ENCODE measurements at places on chromosomes 4 and X. TPM values are rescaled to one million over a fixed set of nuclear protein-coding genes. Genes with fewer than 3 reads are reported as not detected.

- H3K27me3 ChIP-seq = no peaks in the 10 kb centered on the region
- H3K4me3 ChIP-seq = peak overlapping the region; percentile 25
- H3K4me1 ChIP-seq = peaks cover 1% of the 10 kb centered on the region
- no peaks in the 10 kb centered on the region for H3K36me3 ChIP-seq
These were observed 54.4 kb downstream of the NBDY start for GRCh38 chrX:56783450-56783831.

DNA sequence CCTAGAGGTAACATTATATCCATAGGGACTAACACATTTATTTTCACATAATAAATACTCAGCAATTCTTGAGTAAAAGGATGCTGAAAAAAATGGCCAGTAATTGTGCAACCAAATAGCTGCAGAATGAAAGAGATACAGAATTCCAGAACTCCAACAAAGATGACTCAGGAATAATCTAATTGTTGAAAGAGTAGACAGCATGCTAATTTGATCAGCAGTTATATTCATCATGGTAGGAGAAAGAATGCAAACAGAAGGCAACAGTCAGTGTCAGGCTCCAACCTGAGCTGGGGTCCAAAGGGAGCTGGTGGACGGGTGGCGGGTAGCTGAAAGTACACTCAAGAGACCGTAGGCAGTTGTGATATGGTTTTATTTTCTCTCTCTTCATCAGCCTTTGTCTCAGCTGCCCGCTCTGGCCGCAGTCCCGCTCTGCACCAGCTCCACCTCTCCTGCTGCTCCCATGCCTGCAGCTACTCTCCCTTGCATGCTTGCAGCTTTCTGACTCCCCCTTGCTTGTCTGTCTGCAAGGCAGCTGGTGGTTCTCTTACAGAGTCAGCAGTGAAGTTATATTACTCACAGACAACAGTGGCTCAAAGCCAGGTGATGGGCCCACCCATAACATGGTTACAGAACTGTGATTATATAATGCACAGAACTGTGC lies 1150.1 kb downstream of the STIM2 start:
- no peaks in the 10 kb centered on the region for H3K27me3 ChIP-seq
- H3K36me3 ChIP-seq = no peaks in the 10 kb centered on the region
- H3K27ac ChIP-seq = no peak overlapping the region
- H3K4me1 ChIP-seq = no peaks in the 10 kb centered on the region
- H3K4me3 ChIP-seq = no peak overlapping the region

NXF3 gene
- total RNA-seq = 1.1 TPM

TBL1X gene
- total RNA-seq = 32.0 TPM

GRCh38 chr4:88320780-88321373 lies 36.5 kb upstream of the PPM1K start:
- H3K4me1 ChIP-seq = peaks cover 4% of the 10 kb centered on the region
- H3K27ac ChIP-seq = no peak overlapping the region
- H3K4me3 ChIP-seq = no peak overlapping the region
- DNase-seq = no peak

GRCh38 chr4:127616898-127617297 lies 15.9 kb upstream of the INTU start:
- no peaks in the 10 kb centered on the region for H3K4me1 ChIP-seq
- no peaks in the 10 kb centered on the region for H3K36me3 ChIP-seq
- no peak for DNase-seq
- no peaks in the 10 kb centered on the region for H3K27me3 ChIP-seq
- H3K27ac ChIP-seq = no peak overlapping the region

PAGE4 gene
- not detected for total RNA-seq

- DNase-seq = no peak
- no peaks in the 10 kb centered on the region for H3K36me3 ChIP-seq
- H3K27ac ChIP-seq = no peak overlapping the region
- no peak overlapping the region for H3K4me3 ChIP-seq
- H3K27me3 ChIP-seq = no peaks in the 10 kb centered on the region
These were observed 30.1 kb downstream of the RASSF6 start for GRCh38 chr4:73589887-73590801.

GRCh38 chrX:130084631-130085237 lies 25.6 kb downstream of the ELF4 start:
- H3K27ac ChIP-seq = no peak overlapping the region
- no peaks in the 10 kb centered on the region for H3K27me3 ChIP-seq
- DNase-seq = no peak

SUPT20HL2 gene
- 0.52 TPM for total RNA-seq

TMSB15B gene
- total RNA-seq = 13.1 TPM

DNA sequence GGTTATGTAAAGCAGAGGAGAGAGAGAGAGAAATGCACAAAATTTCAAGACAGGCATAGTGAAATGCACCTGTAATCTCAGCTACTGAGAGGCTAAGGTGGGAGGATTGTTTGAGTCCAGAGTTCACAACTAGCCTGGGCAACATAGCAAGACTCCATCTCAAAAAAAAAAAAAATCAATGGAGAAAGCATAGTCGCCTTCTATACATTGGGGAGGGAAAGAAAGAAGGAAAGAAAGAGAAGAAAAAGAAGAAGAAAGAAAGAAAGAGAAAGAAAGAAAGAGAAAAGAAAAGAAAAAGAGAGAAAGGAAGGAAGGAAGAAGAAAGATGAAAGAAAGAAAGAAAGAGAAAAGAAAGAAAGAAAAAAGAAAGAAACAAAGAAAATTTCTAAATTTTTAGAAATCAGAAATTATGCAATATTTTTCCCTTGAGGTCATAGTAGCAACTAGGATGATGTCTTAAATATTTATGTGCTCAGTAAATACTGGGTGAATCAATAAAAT lies 53.4 kb downstream of the DKK2 start:
- H3K4me3 ChIP-seq = no peak overlapping the region
- DNase-seq = no peak
- no peaks in the 10 kb centered on the region for H3K36me3 ChIP-seq
- no peaks in the 10 kb centered on the region for H3K27me3 ChIP-seq

- no peak overlapping the region for H3K4me3 ChIP-seq
- no peaks in the 10 kb centered on the region for H3K36me3 ChIP-seq
- DNase-seq = no peak
- no peak overlapping the region for H3K27ac ChIP-seq
These were observed 640.8 kb upstream of the INTU start for GRCh38 chr4:126991965-126992364.

DNA sequence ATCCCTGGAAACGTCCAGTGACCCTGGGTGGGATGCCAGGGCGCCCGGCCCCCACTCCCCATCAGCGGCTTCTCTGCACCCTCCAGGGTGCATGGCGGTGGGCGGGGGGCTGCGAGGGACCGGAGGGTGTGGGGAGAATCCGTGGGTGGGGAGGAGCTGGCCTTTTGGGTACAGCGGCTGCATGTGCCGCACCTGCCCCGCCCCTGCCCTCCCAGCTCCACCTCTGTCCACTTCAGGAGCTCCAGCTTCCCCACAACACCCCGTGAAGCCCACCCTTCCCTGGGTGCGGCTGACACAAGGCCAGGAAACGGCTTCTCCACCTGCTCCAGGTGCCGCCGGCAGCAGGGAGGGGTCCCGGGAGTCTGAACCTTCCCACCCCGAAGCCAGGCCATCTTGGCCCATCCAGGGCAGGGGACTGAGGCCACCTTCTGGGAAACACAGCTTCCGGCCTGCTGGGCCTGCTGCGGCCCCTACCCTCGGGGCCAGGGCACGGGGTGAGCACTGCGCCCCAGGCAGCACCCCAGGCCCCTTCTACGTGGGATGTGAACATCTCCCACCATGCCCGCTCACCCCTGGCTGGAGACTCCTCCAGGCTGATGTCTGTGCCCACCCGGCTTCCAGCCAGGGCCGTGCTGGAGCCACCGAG lies 34.6 kb downstream of the CPLX1 start:
- no peaks in the 10 kb centered on the region for H3K27me3 ChIP-seq
- no peaks in the 10 kb centered on the region for H3K36me3 ChIP-seq
- DNase-seq = peak; percentile 42
- H3K4me1 ChIP-seq = peaks cover 13% of the 10 kb centered on the region

GRCh38 chrX:115183980-115184379 lies 5.2 kb upstream of the RBMXL3 start:
- H3K4me3 ChIP-seq = no peak overlapping the region
- no peaks in the 10 kb centered on the region for H3K27me3 ChIP-seq
- no peak overlapping the region for H3K27ac ChIP-seq
- no peaks in the 10 kb centered on the region for H3K36me3 ChIP-seq
- no peaks in the 10 kb centered on the region for H3K4me1 ChIP-seq

GRCh38 chr4:37905533-37906169 lies 14.8 kb downstream of the TBC1D1 start:
- no peak overlapping the region for H3K4me3 ChIP-seq
- no peak overlapping the region for H3K27ac ChIP-seq
- no peak for DNase-seq
- H3K4me1 ChIP-seq = peaks cover 3% of the 10 kb centered on the region

- no peaks in the 10 kb centered on the region for H3K27me3 ChIP-seq
- no peak overlapping the region for H3K27ac ChIP-seq
- no peak overlapping the region for H3K4me3 ChIP-seq
- H3K36me3 ChIP-seq = no peaks in the 10 kb centered on the region
- H3K4me1 ChIP-seq = no peaks in the 10 kb centered on the region
- DNase-seq = no peak
These were observed 149.4 kb downstream of the FAT4 start for GRCh38 chr4:125464146-125464545.

MAGEA10 gene
- not detected for total RNA-seq

- H3K4me1 ChIP-seq = no peaks in the 10 kb centered on the region
- no peaks in the 10 kb centered on the region for H3K36me3 ChIP-seq
- no peak overlapping the region for H3K4me3 ChIP-seq
- no peaks in the 10 kb centered on the region for H3K27me3 ChIP-seq
These were observed 197.4 kb upstream of the TBL1X start for GRCh38 chrX:9267415-9267814.

COX7B gene
- 138 TPM for total RNA-seq

TMEM35A gene
- 7.8 TPM for total RNA-seq

DNA sequence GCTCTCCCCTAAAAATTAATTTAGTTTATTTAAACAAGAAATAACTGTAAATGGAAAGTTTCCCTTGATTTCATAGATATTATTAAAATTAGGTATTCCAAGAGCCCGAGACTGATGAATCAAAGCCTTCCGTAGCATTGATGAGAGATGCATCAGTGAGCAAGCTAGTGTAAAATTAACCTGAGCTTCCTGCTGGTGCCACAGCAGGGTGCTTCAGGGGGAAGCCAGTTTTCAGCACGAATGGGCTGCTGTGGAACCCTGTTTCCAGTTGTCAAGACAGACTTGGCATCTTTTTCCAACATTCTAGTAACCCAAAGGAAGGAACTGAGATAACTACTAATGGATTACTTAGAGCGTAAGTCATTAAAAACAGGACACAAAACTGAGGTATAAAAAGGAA lies 221.7 kb downstream of the RBMX2 start:
- H3K4me1 ChIP-seq = no peaks in the 10 kb centered on the region
- H3K36me3 ChIP-seq = no peaks in the 10 kb centered on the region
- no peak for DNase-seq
- H3K27me3 ChIP-seq = no peaks in the 10 kb centered on the region
- H3K4me3 ChIP-seq = no peak overlapping the region

DNA sequence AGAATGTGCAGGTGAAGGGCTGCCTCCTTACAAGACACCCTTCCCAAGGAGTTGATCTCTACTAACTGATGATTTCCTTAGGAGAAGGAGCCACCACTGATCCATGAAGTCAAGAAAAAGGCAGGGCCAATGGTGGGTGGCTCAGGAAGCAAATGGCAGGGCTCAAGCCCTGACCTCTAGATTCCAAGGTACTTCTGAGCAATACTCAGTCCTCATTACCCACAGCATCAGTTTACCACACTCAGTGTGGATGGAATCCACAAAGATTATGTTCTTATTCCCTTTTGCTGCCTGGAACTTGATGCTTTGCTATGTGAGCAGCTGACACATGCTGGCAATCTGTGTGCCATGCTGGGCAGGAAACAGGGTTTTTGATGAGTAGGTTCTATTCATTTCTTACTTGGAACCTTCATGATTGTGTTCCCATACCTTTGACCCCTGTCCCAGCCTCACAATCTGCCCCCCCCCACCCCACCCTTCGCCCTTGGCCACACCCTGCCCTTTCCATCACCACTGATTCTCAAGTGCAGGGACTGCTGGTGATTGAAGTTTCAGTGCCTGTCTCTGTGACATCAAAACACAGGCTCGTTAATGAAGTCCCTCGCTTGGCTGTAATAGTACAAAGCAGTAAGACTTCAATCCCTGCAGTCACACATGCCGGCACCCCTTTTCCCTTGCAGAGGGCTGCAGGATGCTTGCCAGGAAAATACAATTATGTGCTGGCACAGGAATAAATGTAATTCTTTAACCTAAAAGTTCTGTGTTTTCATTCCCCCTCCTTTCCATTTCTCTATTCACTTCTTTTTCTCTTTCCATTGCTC lies 135.6 kb upstream of the GPC4 start:
- H3K27ac ChIP-seq = no peak overlapping the region
- H3K4me3 ChIP-seq = no peak overlapping the region
- no peaks in the 10 kb centered on the region for H3K4me1 ChIP-seq

- H3K4me1 ChIP-seq = no peaks in the 10 kb centered on the region
- no peak overlapping the region for H3K4me3 ChIP-seq
- no peak overlapping the region for H3K27ac ChIP-seq
- no peaks in the 10 kb centered on the region for H3K27me3 ChIP-seq
- DNase-seq = no peak
These were observed 24.4 kb upstream of the RP2 start for GRCh38 chrX:46812445-46812844.

DNA sequence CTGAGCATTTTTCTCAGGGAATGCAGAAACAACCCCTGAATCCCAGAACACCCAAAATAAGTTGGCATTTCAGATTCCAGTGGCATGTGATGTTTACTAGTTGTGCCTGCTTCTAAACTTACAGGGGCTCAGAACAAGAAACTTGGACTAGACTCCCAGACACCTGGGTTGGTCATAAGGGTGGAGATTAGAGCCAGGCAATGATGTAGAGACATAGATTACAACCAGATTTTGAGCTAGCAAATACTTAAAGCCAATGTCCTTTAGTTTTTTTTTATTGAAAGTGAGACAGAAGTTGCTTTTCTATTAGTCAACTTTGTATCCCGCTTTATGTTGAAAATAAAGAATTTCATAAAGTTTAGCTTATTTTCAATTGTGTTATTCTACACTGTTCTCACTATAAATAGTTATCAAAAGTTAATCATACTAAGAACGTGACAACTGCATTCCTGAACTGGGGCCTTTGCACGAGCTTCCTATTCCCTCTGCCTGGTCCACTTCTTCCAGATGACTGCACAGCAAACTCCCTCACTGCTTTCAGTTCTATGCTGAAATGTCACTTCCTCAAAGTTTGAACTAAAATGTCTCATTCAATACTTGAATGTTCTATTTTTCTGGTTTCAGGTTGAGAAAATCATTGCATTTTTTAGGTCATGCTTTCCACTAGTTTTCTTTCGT lies 224.7 kb upstream of the PPP1R2C start:
- H3K4me3 ChIP-seq = no peak overlapping the region
- no peak for DNase-seq
- H3K27me3 ChIP-seq = no peaks in the 10 kb centered on the region
- no peaks in the 10 kb centered on the region for H3K36me3 ChIP-seq
- no peaks in the 10 kb centered on the region for H3K4me1 ChIP-seq
- no peak overlapping the region for H3K27ac ChIP-seq

TET2 gene
- 11.4 TPM for total RNA-seq

ABCG2 gene
- 6.4 TPM for total RNA-seq

GUCY1B1 gene
- total RNA-seq = 5.5 TPM

MEPE gene
- total RNA-seq = 0.11 TPM

DNA sequence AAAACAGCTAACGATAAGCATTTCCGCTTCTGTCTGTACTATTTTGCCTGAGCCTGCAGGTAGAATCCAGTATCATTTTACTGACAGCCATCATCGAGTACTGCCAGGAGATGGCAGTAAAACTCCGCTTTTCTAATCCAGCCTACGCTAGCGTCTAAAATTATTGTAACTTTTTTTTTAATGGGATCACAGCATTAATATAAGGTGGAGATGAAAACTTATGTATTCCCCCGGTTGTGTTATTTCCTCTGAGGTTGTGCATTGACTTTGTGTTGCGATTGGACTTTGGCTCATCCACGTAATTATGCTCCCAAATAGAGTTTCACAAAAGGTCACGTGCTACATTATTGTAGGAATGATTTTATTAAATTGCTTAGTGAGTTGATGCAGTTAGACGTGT lies 248.1 kb downstream of the C4orf33 start:
- H3K36me3 ChIP-seq = no peaks in the 10 kb centered on the region
- H3K27me3 ChIP-seq = no peaks in the 10 kb centered on the region
- no peak overlapping the region for H3K27ac ChIP-seq
- H3K4me1 ChIP-seq = no peaks in the 10 kb centered on the region

Measured in ovary (tissue), 10 donors.